ENCODE measurements at places on chromosomes 2 and 18. TPM values are rescaled to one million over a fixed set of nuclear protein-coding genes. Genes with fewer than 3 reads are reported as not detected.
A peak's percentile ranks its signal among the peaks of the same experiment; 100 is the strongest.

Gene NCOA1
- 98.9 TPM for total RNA-seq

Gene DNAH7
- 0.31 TPM for total RNA-seq

Gene GPR155
- total RNA-seq = 3.8 TPM

DNA sequence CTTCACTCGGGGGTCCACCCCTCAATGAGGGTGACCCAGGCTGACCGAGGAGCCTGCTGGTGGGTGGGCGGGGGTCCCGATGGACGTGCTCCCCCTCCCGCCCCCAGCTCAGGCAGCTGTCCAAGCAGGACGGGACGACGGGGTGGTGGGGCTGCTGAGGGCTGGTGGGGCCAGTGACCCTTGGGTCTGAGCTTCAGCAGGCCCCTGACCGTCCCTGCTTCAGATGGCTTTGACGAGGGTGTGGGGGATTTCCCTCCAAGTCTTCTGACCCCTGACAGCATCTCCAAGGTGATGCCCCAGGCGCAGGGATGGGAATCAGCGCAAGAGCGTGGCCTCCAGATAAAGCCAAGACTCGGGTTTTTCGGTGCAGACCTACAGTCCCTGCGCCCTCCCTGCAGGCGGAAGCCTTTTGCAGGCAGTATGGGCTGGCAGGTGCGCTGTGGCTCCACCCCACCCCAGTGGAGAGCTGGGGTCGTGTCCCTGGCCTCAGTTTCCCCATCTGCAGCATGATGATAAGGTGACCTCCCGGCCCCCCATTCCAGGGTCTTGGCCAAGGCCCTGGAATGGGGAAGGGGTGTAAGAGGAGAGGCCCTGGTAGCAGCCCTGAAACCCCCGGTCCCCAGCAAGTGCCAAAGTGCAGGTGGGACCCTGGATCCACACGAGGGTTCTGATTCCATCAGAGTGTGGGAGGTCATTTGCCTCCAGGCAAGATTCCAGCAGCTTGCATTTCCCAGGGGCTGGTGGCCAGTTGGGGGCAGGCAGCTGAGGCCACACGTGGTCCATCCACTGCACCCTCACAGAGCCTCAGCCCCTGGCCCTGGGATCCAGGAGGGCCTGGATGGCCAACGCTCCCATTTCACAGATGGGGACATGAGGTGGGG lies 8.7 kb downstream of the CROCC2 start:
- H3K36me3 ChIP-seq = no peaks in the 10 kb centered on the region
- H3K4me3 ChIP-seq = no peak overlapping the region
- no peak for DNase-seq

DNA sequence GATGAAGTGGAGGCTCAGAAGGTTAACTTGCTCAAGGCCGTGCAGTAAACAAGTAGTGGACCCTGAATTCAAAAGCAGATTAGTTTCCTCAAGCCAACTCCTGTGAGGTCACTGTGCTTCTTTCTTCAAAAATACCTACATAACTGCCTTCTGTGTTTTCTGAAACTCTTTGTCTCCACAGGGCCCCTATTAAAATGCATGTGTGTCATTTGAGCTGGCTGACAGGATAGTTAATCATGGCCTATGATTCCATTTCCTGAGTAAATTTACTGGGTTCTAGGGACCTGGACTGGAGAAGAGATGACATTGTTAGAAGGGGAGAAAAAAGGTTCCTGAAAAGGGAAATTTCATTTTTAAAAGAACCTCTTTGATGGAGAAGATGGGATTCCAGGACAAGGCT lies 12.9 kb upstream of the DTNA start:
- H3K4me1 ChIP-seq = no peaks in the 10 kb centered on the region
- H3K27ac ChIP-seq = no peak overlapping the region
- DNase-seq = no peak
- no peaks in the 10 kb centered on the region for H3K27me3 ChIP-seq
- H3K36me3 ChIP-seq = no peaks in the 10 kb centered on the region

GRCh38 chr2:190849774-190850173 lies 30.8 kb upstream of the GLS start:
- peaks cover 2% of the 10 kb centered on the region for H3K4me1 ChIP-seq
- no peak overlapping the region for H3K27ac ChIP-seq
- H3K27me3 ChIP-seq = no peaks in the 10 kb centered on the region

GRCh38 chr18:61079714-61080113 lies 253.5 kb upstream of the CDH20 start:
- no peaks in the 10 kb centered on the region for H3K36me3 ChIP-seq
- no peak overlapping the region for H3K27ac ChIP-seq
- no peak for DNase-seq
- no peak overlapping the region for H3K4me3 ChIP-seq
- H3K4me1 ChIP-seq = no peaks in the 10 kb centered on the region

GRCh38 chr18:70442933-70443332 lies 154.1 kb downstream of the SOCS6 start:
- no peak for DNase-seq
- H3K27me3 ChIP-seq = no peaks in the 10 kb centered on the region
- H3K4me1 ChIP-seq = no peaks in the 10 kb centered on the region
- H3K27ac ChIP-seq = no peak overlapping the region
- H3K4me3 ChIP-seq = no peak overlapping the region

DNA sequence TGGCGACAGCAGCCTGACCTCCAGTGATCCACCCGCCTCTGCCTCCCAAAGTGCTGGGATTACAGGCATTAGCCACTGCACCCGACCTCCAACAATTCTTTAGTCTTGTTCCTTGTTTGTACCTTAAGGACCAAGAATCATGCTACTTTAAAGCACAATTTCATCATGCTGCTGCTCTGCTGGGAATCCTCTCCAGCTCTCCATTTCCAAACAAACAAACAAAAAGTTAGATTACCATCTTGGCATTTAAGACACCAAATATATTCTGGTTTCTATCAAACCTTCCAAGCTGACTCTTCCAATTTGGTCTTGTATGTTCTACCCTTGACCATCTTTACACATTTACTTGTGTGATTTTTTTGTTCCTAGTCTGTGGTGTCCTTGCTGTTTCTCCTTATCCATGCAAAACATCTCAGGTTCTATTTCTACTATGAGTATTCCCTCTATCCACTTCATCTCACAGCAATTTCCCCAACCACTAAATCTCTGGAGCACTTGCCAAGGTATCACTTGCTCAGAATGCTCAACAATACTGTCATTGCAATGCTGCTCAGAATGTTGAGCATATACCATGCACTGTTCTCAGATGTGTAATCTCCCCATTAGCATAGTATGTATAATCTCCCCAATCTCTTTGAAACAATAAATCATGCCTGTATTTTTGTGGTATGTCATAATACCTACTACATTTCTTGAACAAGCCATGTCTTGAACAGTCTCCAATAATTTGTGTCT lies 73.2 kb upstream of the GALNT5 start:
- H3K27me3 ChIP-seq = no peaks in the 10 kb centered on the region
- H3K27ac ChIP-seq = no peak overlapping the region
- no peak for DNase-seq
- no peak overlapping the region for H3K4me3 ChIP-seq

DNA sequence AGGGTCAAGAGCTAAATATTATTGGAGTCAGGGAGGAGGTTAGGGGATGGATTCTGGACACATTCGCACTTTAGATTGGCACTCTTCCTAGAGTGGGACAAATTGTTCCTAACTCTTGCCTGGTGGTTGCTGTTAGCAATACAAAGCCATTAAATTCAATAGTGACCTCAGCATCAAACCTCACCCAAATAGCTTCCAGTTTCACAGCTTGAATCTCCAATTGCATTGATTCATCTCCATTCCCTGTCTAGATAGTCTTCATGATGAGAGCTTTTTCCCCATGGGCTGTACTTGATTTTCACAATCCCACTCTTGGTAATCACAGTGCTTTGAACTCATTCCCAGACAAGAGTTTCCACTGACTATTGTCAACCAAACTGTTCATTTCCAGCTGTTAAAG lies 585.9 kb upstream of the SYT4 start:
- no peaks in the 10 kb centered on the region for H3K36me3 ChIP-seq
- peak; percentile 97 for DNase-seq
- H3K27me3 ChIP-seq = no peaks in the 10 kb centered on the region
- H3K4me1 ChIP-seq = peaks cover 5% of the 10 kb centered on the region

- peaks cover 3% of the 10 kb centered on the region for H3K4me1 ChIP-seq
- H3K27ac ChIP-seq = no peak overlapping the region
- peaks cover 49% of the 10 kb centered on the region for H3K36me3 ChIP-seq
- H3K4me3 ChIP-seq = no peak overlapping the region
- H3K27me3 ChIP-seq = no peaks in the 10 kb centered on the region
- peak; percentile 45 for DNase-seq
Observed at GRCh38 chr2:202278944-202279343, 13.4 kb downstream of the NOP58 start.

DNA sequence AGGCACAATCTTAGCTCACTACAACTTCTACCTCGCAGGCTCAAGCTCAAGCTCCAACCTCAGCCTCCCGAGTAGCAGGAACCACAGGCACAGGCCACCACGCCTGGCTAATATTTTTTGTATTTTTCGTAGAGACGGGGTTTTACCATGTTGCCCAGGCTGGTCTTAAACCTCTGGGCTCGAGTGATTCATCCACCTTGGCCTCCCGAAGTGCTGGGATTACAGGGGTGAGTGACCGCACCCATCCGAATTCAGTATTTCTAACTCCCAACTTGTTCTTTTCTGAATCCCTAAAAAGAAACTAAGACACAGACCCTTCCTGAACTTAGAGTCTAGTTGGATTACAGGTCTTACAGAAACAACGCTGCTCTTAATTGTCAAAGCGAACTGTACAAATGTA lies 32.3 kb upstream of the ACSL3 start:
- no peak overlapping the region for H3K27ac ChIP-seq
- H3K4me3 ChIP-seq = no peak overlapping the region
- H3K27me3 ChIP-seq = no peaks in the 10 kb centered on the region
- peaks cover 6% of the 10 kb centered on the region for H3K4me1 ChIP-seq
- DNase-seq = no peak

- no peak overlapping the region for H3K27ac ChIP-seq
- H3K4me1 ChIP-seq = peaks cover 4% of the 10 kb centered on the region
Observed at GRCh38 chr2:133433455-133434451, 134.5 kb downstream of the NCKAP5 start.

DNA sequence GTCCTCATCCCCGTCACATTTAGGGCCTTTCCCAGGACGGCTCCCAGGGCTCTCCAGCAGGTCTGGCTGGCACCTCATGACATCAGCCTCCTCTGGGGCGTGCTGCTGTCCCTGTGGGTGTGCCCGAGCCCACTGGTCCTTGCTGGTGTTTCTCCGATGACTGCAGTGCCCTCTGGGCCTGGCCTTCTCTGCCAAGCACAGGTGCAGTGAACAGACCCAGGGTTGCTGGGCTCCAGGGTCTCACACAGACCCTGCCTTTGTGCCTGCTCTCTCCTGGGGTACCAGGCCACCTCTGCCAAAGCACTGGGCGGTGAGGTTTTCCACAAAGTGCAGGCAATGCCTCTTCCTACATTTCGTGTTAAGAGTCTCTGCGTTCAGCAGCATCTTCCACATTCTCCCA lies 246.1 kb downstream of the ACKR3 start:
- peaks cover 4% of the 10 kb centered on the region for H3K27me3 ChIP-seq
- no peak for DNase-seq
- H3K4me3 ChIP-seq = no peak overlapping the region
- H3K36me3 ChIP-seq = no peaks in the 10 kb centered on the region
- no peak overlapping the region for H3K27ac ChIP-seq

DNA sequence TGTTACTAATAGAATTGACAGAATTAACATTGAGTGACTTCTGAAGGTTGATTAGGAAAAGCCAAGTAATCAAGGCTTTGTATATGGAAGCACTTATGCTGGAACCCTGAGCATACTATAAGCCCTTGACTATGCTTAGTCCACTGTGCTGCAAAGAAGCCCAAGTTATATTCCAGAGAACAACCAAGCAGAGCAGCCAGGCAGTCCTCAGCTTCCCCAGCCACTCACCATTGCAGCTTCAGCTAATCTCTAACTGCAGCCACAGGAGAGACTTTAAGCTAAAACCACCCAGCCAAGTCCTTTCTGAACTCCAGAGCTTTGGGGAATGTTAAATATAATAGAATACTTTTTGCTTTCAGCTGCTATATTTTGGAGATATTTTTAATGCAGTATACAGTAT lies 164.4 kb upstream of the VWC2L start:
- peak; percentile 10 for DNase-seq
- no peaks in the 10 kb centered on the region for H3K4me1 ChIP-seq
- H3K27me3 ChIP-seq = no peaks in the 10 kb centered on the region
- H3K4me3 ChIP-seq = no peak overlapping the region
- no peaks in the 10 kb centered on the region for H3K36me3 ChIP-seq
- H3K27ac ChIP-seq = no peak overlapping the region

GRCh38 chr2:83959266-83959665 lies 499.8 kb downstream of the SUCLG1 start:
- DNase-seq = peak; percentile 25
- H3K4me1 ChIP-seq = no peaks in the 10 kb centered on the region
- no peaks in the 10 kb centered on the region for H3K27me3 ChIP-seq
- no peaks in the 10 kb centered on the region for H3K36me3 ChIP-seq
- no peak overlapping the region for H3K27ac ChIP-seq

DNA sequence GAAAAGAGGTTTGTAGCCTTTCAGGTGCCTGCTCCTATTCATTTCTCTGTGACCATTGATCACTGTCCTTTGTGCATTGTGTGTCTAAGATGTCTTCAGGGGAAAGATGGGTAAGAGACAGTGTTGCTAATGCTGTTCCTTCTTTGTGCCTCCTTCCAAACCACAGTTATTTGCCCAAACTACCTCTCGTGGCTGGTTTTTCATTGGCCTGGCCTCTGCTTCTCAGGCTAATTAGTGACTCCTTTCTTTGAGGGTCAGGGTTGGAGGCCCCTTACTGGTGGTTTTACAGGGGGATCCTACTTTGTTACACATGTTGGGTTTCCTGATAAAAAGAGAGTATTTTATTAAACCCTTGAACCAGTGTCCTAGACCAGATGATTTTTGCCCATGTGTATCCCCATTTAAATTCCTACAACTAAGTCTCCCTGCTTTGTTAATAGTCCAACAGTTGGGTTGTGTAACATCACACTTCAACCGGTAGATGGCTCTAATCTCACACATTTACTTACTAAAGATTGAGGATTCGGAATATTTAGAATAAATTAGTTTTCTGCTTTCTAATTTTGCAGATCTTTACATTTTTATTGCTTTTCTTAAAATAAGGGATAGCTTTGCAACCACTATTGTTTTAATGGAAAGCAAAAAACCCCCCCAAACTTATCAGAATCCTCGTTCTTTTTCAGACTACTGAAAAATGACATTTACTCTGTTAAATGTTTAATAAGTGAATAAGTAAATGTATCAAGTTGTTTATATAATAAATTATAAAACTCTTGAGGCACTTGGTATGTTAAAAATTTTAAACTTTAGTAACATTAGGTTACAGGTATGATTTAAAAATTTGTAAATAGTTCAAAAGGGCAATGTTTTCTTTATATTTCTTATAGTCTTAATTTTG lies 2.4 kb downstream of the MARS2 start:
- DNase-seq = peak; percentile 47
- H3K27me3 ChIP-seq = no peaks in the 10 kb centered on the region
- no peaks in the 10 kb centered on the region for H3K36me3 ChIP-seq
- H3K4me1 ChIP-seq = peaks cover 15% of the 10 kb centered on the region
- H3K27ac ChIP-seq = no peak overlapping the region

GRCh38 chr2:72533765-72534164 lies 292.1 kb downstream of the EXOC6B start:
- H3K27ac ChIP-seq = no peak overlapping the region
- no peak for DNase-seq
- H3K36me3 ChIP-seq = no peaks in the 10 kb centered on the region
- H3K27me3 ChIP-seq = no peaks in the 10 kb centered on the region
- no peaks in the 10 kb centered on the region for H3K4me1 ChIP-seq
